ENCODE measurements at places on chromosomes 6 and 20.
A peak's percentile ranks its signal among the peaks of the same experiment; 100 is the strongest.

- no peak for DNase-seq
These were observed 1.7 kb upstream of the SCP2D1 start for GRCh38 chr20:18811904-18812303.

DNA sequence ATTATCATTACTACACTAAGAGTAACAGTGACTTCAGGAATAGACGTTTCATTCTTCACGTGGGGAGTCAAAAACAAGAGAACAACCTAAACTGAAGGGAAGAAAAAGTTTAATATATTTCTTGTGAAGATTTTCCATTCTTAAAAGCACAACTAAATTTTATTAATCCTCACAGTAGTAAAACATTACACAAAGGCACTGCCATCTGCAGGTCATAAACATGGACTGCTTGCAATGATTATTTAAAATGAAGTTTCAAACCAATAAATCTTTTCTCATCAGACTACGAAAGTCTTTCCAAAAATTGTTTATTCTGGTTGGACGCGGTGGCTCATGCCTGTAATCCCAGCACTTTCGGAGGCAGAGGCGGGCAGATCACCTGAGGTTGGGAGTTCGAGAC, 2.6 kb downstream of the NCOA5 start:
- DNase-seq: peak; percentile 19

- peak; percentile 14 for DNase-seq
These were observed 467.4 kb upstream of the PLCB4 start for GRCh38 chr20:8601542-8601912.

- DNase-seq: no peak
These were observed 9.4 kb downstream of the TREML2 start for GRCh38 chr6:41191569-41191968.

GRCh38 chr20:1576641-1577040, 19.1 kb upstream of the SIRPD start:
- peak; percentile 0 for DNase-seq

GRCh38 chr20:10225439-10226060, 6.9 kb downstream of the SNAP25 start:
- DNase-seq: peak; percentile 77

GRCh38 chr6:156434049-156434794, 343.0 kb upstream of the ARID1B start:
- DNase-seq: no peak

- DNase-seq: no peak
These were observed 51.5 kb upstream of the TRIM26 start for GRCh38 chr6:30264743-30265142.

DNA sequence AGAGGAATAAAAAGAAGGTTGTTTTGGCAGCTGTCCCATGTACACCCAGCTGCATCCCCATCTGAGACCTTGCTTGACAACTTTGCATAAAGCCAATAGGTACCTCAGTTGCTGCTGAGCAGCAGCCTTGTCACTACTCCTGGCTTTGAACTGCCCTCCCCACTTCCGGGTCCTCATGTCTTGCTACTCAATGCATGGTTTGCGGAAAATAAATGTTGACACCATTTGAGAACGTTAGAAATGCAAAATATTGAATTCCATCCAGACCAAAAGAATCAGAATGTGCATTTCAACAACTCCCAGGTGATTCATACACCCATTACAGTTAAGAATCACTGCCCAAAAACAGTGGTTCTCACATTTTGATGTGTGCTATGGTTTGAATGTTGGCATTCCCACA, 32.9 kb downstream of the GPX5 start:
- no peak for DNase-seq

DNA sequence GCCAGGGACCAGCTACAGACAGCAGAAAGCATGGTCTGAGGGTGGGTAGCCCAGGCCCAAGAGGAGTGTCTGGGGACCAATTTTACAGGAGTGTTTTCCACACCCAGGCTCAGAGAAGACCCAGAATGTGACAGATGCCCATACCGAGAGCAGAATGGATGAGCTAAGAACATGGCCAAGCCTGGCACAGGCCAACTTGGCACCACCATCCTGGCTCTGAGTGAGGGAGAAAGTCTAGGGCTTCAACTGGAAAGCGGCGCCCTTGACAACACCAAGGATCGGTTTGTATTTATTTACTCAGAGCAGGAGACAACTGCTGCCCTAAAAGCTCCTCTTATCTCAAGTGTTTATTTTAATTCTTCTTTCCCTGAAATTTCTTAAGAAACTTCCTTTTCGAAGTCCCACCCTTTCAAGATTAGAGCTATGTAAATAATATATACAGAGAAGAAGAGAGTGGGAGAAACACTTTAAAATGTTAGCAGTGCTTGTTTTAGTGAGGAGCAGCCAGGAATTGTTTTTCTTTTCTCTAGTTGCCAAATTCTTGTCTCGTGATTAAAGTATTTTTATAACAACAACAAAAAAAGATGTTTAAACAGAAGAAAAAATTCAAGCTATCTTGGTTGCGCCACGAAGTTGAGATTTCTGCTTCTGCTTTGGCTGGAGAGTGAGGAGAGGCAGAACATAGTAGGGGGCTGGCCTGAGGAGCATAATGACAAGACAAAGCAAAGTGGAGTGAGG, 16.2 kb downstream of the TNXB start:
- no peak for DNase-seq

DNA sequence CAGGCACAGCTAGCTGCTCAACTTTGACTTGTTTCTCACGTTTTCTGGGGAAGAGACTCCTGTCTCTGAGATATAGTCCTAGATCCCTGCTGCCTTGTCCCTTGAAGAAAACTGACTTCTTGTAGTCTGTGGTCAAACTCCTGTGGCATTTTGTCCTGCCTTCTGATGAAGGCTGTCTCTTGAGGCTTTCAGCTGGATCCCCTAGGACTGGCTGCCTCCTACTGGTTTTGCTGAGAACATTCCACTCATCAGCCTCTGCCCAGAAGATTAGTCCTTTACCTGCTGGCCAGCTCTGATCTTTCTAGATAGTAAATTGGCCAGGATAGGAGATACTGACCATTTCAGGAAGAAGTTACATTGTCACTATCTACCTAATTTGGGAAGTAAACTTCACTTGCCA, 71.9 kb upstream of the CNR1 start:
- peak; percentile 2 for DNase-seq
